ENCODE measurements at places on chromosomes 16 and 17.

DNA sequence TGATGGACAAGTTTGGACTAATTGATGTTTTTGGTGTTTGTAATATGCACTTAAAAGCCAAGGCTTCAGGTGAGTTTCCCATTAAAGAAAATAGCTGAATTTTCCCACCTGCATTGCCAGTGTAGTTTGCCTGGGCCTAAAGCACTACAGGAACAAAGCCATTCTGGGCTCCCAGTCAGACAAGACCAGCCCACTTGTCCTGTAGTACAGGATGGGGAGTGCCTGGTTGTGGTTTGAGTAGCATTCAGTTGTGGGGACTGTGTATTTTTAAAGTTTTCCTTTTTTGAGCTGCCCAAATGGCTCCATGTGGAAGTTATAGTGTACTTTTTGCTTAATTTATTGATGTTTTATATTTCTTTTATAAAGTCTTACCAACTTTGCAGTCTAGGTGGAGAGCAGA, 91.7 kb downstream of the TANGO6 start:
- no peak for DNase-seq

GRCh38 chr16:84040823-84041820, 1.5 kb downstream of the SLC38A8 start:
- DNase-seq, result no peak

DNA sequence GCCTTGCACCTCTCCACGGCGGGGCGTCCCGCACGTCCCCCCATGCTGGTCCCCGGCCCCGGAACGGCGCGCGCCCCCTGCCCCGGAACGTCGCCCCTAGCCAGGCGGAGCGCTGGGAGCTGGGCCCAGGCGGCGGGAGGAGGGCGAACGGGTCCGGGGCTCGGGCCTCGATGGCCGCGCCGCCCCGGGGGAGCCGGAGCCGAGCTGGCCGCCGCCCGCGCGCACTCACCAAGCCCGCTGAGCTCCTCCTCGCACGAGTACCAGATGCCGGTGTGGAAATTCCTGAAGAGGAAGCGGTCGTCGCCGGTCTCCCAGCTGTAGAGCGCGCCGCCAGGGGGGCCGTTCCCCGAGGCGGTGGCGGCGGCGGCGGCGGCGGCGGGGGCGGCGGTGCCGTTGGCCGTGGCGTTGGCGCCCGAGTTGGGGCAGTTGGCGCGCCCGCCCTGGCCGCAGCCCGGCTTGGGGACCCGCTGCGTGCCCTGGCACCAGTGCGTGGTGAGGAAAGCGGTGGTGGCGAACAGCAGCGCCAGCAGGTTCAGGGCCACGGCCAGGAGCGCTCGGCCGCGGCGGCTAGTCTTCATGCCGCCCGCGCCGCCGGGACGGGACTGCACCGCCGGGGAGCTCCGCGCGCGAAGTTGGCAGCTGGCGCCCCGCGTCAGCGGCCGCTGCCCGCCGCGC, 530 bp downstream of the GSG1L start:
- no peak for DNase-seq

DNA sequence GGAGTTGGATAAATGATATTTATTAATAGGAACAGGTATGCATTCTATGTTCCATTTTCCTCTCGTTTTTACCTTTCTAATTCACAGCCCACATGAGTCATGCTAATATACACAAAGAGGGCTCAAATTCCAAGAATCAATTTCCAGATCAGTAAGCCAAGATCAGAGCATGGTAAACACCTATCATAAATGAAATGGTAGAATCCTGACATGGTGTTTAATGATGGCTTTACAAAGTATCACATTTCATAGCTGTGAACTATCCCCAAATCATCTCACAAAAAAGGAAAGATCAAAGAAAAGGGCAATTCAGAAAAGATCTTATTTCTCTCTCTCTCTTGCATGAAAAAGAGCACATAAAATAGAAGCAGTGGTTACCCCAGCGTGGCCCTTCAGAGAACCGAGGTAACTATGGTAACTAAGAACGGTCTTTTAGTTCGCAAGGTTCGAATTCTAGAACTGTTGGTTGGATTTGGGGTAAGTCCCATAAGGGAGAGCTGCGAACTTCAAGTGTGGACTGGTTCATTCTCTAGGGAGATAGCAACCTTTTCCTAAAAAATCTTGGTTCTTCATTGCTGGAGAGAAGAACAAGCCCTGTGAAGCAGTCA, 73.0 kb downstream of the MARCHF10 start:
- DNase-seq, result no peak

GRCh38 chr17:10316801-10317542, 55.8 kb downstream of the MYH13 start:
- DNase-seq, result no peak

GRCh38 chr16:53506254-53506653, 3.2 kb upstream of the AKTIP start:
- no peak for DNase-seq

- DNase-seq, result no peak
Observed at GRCh38 chr17:29358416-29358815, 31.7 kb upstream of the TAOK1 start.

- DNase-seq, result peak; percentile 7
Observed at GRCh38 chr17:50630524-50631194, 4.0 kb upstream of the ABCC3 start.
